ENCODE measurements at places on chromosomes 5 and 9.

- DNase-seq: no peak
Measured at GRCh38 chr5:156896546-156896945, 46.5 kb downstream of the PPP1R2B start.

DNA sequence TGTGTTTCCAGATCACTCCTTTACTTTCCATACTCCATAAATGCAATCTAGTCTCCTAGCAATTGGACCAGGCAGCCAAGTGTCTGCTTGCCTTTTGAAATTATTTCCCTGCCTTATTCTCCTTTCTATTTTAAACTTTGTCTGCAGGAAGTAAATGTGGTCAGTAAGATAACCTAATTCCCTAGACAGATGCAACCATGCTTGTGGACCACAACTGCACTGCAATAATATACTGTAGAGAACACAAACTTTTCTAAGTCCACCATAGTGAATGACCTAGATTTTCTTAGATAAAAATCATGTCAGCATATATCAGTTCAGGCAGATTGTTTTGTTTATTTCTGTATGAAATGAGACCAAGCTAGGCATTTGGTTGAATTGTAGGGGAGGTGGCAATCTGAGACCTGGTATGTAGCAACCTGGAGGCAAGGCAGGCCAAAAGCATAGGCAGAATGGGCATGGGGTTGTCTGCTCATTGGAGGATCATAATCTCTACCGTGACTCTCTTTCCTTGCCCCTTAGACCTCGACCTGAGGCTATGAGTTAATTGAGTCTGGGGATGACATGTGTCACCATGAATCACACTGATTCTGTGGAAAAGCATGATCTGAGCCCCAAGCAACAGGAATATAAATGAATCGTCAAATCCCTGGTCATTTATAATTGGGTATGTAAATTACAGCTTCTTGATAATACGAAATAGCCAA, 20.7 kb downstream of the ACTL7B start:
- DNase-seq: no peak

- no peak for DNase-seq
Measured at GRCh38 chr5:77936365-77936693, 160.2 kb upstream of the TBCA start.

DNA sequence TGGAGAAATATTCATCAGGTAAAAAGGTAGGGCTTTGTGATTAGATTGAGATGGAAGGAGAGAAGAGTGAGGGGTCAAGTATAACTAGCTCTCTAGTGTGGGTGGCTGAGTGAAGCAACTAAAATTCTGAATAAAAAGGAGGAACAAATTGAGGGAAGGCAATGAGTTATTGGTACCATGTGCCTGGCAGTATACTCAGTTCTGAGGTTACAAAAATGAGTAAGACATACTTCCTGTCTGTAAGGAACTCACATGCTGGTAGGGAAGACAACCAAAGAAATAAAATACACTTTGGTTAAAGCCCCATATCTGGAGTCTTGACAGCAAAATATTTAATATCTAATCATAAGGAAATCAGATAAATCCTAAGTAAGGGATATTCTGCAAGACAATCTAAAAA, 476.8 kb upstream of the C9orf72 start:
- no peak for DNase-seq

DNA sequence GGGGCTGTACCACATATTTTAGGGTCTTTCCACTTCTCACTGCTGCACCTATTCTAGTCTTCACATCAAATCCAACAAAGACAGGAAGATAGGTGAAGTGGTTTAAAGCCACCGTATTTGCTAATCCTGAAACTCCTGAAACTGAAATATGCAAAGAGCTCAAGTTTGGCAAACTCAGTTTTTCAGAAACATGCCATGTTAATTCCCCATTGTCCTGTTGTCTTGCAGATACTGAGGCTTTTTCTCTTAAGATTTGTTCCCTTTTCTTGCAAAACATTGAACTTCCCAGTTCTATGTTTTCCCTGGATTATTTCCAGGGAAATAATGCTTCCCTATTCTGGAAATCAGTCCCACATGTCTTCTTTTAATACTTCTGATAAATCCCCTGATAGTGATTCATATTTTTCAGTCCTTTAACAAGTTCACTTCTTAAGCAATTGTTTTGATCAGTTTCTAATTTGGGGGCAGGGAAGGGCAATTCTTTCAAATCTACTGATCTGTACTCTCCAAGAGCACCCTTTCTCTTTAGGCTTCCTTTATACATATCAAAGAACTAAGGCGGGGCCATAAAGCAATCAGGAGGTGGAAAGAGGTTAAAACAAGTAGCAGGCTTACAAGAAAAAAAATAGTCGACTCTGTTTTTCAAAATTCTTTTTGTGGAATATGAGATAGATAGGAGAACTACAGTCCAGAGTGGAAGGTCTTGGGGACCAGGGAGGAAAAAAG, 648.5 kb downstream of the BNC2 start:
- no peak for DNase-seq

DNA sequence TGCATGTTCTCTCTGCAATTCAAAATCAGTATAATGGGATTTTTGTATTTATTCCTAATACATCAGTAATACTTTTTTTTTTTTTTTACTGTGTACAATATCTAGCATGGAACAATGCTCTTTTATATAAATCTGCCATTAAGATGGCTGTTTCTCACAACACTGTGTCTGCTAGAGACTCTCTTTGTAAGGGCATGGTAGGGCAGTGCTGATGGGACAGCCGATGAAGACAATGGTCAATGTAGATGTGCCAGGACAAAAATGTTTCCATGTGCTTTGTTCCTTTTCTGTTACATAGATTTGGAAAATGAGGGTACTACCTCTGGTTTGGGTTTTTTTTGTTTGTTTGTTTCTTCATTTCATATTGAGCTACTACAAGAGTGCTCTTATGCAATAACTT, 95.3 kb upstream of the ITGA2 start:
- no peak for DNase-seq

DNA sequence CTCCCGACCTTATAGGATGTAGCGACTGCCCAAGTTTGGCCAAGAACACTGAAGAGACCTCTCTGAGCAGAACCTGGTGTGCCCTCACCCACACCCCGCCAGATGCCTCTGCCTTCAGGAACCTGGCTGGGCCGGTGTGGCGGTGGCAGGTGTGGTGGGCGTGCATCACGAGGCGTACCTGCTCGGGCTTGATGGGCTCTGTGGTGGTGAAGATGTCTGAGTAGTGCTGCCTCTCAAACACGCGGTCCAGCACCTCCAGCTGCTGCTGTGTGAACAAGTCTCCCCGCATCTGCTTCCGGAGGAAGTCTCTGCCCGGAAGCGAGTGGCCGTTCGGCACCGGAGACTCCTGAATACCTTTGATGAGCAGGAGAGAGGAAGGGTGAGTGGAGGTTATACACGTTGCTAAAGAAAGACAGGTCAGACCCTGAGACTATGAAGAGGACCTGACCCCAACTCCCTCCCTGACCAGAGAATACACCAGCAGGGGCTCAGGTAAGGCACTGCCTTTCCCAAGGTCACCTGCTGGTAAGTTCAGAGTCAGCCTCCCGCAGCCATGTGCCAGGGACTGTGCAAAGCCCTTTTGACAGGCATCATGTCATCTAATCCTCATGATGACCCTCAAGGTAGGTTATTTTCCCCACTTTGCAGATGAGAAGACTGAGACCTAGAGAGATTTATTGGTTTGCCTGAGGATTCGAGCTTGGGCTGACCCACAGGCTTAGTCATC, 67.5 kb downstream of the PAX5 start:
- no peak for DNase-seq

GRCh38 chr5:179261301-179262125, 83.7 kb downstream of the ADAMTS2 start:
- DNase-seq: no peak

Measured in Panc1 (cell line).